ENCODE measurements at places on chromosomes 5 and 9. TPM values are rescaled to one million over a fixed set of nuclear protein-coding genes. Genes with fewer than 3 reads are reported as not detected.

- DNase-seq, result no peak
Observed at GRCh38 chr5:64767959-64768357, 533 bp downstream of the SREK1IP1 start.

DNA sequence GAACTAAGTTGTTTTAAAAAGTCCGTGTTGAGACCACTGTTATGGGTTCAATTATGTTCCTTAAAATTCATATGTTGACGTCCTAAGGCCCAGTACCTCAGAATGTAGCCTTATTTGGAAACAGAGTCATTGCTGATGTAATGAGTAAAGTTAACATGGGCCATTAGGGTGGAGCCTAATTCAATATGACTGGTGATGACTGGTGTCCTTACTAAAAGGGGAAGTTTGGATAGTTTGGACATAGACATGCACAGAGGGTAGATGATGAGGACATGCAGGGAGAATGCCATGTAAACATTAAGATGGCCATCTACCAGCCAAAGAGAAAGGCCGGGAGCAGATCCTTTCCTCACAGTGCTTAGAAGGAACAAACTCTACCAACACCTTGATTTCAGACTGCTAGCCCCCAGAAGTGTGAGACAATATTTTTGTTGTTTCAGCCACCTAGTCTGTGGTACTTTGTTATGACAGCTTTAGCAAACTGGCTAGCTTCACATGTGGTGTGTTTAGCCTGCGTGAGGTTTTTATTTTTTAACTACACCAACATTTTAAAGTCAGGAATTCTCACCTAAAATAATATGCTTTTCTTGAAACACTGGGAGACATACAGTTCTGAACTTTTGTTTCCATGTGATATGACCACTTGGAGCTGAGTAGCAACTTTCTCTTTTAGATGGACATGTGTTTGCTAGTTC lies 135.3 kb downstream of the YIPF5 start:
- no peak for DNase-seq

GRCh38 chr9:100070104-100071041 lies 28.4 kb downstream of the ERP44 start:
- no peak for DNase-seq

DNA sequence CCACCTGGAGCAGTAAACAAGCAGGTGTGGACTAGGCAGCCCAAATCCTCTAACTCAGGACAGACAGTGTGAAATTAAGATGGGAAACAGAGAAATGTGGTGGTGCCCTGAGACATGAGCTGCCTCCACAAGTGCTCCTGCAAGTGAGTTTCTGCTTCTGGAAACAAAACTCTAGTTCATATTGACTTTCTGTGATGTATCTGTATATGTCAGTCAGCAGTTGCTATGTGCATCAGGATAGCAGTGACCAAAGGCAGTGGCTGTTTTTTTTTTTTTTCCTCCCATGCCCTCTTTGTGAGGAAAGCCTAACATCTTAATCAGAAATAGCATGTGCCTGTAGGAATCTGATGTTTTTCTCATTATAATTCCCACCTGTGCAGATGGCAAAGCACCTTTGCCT lies 318.4 kb upstream of the SEMA6A start:
- no peak for DNase-seq

DNA sequence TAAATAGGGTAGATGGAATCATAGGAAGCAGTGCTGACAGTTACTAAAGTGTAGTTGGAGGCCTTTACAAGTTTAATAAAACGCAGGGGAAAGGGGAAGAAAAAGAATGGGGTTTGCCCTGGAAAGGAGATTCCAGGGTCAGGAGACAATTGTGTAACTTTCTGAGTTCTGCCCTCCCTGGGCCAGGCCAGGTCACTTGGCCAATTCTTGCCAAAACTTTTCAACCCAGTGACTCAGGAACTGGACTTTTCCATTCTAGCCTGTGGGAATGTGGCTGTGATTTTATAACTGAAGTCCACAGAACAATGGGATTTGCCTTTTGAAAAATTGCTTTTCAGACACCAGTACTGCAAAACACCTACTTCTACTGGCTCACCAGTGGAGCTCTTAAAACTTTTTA lies 289.8 kb upstream of the ANKRD55 start:
- no peak for DNase-seq

GRCh38 chr9:70975821-70976220 lies 145.6 kb downstream of the TRPM3 start:
- DNase-seq, result no peak

- no peak for DNase-seq
Observed at GRCh38 chr5:97094579-97095317, 47.7 kb downstream of the LIX1 start.

DNA sequence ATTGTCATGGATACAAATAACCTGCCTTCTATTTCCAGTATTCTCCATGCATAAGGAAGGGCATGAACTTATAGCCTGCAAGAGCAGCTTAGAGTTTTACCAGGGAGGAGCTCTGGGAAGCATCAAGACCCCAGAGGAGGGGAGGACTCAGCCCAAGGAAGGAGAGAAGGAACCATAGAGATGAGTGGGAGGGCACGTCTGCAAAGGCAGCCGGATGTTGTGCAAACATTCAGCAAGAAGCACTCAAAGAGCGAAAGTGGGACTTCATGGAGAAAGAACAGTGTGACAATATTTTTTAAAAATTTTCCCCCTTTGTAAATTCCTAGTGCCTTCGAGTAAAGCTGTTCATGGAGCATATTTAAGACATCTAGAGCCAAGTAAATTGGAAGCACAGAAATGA lies 270.1 kb upstream of the PTGER4 start:
- DNase-seq, result no peak

DNA sequence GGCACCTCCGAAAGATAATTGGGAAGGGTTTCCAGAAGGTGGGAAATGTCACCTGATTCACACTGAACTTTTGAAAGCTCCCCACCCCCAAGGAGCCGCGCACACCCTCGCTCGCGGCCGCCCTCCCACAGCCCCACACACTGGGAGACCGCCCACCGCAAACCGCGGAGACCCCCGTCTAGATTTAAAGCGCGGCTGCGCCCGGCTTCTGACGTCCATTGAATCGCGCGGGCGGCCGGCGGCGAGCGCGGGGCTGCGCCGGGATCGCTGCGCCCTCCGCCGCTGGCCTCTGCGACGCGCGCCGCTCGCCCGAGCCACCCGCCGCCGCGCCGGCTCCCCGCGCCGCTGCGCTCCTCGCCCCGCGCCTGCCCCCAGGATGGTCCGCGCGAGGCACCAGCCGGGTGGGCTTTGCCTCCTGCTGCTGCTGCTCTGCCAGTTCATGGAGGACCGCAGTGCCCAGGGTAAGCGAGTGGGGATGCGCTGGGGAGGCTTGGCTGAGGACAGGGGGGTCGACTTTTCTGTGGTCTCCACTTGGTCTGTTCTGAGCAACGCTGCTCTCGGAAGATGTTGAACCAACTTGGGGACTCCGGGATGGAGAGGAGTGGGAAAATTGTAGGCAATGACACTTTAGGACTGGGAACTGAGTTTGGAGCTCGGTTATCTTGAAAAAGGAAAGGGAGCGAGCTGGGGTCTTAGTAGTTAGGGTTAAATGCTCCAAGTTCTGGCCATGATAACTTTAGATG lies at the start of gene FST:
TSS of gene FST (plus strand) at position 214 of the 743 bp plus-strand sequence. CDS start at position 377, 163 bp downstream.
- peak; percentile 83 for DNase-seq

GRCh38 chr5:147504011-147504410 lies 5.9 kb downstream of the DPYSL3 start:
- DNase-seq, result no peak

GRCh38 chr9:4038182-4038723 lies 261.6 kb downstream of the GLIS3 start:
- DNase-seq, result no peak

DNA sequence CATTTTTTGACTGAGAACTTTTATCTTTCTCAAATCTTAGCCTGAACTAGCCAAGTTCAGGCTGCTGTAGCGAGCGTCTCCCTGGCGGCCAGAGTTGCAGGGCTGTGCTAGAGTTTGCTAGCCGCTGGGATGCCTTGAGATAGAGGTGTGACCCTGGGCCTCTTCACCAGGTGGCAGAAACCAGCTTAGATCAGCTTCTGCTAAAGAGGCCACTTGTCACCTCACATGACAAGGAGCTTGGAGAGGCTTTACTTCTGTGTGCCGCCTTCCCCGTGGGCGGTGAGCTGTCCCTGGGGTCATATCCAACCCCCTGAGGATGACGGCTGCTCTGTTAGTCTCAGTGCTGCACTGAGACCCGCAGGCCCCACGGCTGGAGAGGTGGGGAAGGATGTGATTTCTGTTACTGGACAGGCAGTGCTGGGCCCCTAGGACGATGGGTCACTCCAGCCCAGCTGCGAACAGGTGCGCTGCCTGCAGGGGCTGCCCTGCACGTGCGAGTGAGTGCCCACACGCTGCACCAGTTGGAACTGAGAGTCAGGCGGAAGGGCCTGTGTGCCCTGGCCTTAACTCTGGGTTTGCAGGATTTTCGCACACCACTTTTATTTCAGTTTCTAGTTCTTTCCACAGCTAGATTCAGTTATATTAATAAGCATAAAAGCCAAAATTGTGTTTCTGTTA lies 63.8 kb downstream of the EHMT1 start:
- peak; percentile 63 for DNase-seq

- no peak for DNase-seq
Observed at GRCh38 chr9:137224830-137225694, at the start of gene CYSRT1. Gene CYSRT1 (plus strand): TSS chr9:137225174. CDS start chr9:137225622, 448 bp downstream.

GRCh38 chr5:181109489-181110013 lies 21.4 kb downstream of the OR2V1 start:
- peak; percentile 73 for DNase-seq

Gene GEMIN5
- total RNA-seq, result 13.4 TPM

Gene KCNMB1
- total RNA-seq, result 48.6 TPM

Gene SELENOP
- 332 TPM for total RNA-seq

Gene UIMC1
- total RNA-seq, result 33.1 TPM

Gene SPINK6
- total RNA-seq, result not detected

Gene HRH2
- 6.9 TPM for total RNA-seq

Gene FASTKD3
- 5.7 TPM for total RNA-seq
